Activated effector memory CD4-positive, alpha-beta T cell treated with Interleukin-2 at 50 U/mL for 16 hours (primary cell): ENCODE measurements at places on chromosomes 7 and 10.

DNA sequence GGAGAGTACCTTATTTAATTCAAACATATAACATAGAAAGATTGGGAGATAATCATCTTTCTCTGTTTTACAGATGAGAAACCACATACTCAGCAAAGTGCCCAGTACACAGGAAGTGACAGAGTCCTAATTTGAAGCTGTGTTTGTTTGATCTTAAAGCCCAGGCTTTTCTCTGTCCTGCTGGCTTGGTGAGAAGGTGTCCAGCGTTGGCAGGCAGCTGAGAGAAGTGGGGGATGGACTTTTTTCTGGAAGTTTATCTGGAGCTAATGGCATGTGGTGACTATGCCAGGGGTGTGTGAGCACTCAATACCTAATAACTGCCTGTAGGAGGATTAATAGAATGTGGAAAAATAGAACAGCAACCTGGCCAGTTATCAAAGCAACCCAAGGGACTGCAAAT lies 60.8 kb downstream of the NPSR1 start:
- DNase-seq = no peak

GRCh38 chr7:25614415-25614814 lies 386.1 kb upstream of the NPVF start:
- DNase-seq = no peak

GRCh38 chr7:125423458-125424155 lies 494.0 kb upstream of the POT1 start:
- DNase-seq = no peak

DNA sequence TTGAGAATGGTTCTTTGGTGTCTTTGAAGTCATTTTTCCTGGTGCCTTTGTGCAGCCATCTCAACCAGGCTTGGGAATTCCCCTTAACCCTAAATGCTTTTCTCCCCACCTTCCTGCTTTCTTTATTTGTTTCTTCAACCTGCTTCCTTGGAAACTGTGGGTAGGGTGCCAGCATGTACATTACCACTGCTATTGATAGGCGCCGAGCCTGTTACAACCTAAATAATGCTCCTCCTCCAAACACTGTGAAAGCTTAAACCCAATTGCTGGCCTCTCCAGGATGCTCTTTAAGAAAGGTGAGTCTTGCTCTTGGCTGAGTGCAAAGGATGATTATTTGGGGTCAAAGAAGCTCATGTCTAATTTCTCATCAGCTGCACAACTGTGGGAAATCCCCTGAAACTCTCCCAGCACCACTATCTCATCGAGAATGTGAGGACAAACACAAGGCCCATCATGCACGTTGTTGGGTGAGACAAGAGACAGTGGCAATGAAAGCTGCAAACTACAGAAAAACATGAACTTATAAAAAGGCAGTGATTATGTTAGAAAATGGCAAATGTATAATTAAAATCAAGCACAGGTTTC lies 285.5 kb upstream of the IGFBP3 start:
- DNase-seq = no peak

- DNase-seq = no peak
These were observed 164.1 kb upstream of the HPS1 start for GRCh38 chr10:98610836-98611235.

- DNase-seq = no peak
These were observed 114.0 kb downstream of the WDFY4 start for GRCh38 chr10:48798481-48799254.

DNA sequence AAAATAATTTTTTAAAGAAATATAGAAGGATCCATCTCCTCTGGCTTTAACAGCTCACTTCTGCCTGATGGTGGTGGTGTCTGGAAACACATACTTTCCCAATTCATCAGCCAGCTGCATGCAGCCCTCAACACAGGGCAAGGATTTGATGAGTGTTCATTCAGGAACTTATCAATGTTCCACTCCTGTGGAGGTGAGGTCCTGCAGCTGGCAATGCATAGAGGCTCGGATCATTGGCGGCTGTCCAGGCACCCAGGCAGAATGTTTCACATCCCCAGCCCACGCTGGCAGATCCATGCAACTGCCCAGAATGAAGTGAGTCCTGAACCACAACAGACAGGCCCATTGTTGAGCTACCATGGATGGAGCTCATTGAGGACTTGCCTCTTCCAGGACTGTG lies 55.2 kb upstream of the KCNMA1 start:
- DNase-seq = no peak

- no peak for DNase-seq
These were observed 80.2 kb downstream of the SORBS1 start for GRCh38 chr10:95480901-95481491.
